ENCODE measurements at places on chromosomes 7 and 10. TPM values are rescaled to one million over a fixed set of nuclear protein-coding genes. Genes with fewer than 3 reads are reported as not detected.

ANKRD2 gene
- total RNA-seq: not detected

AKR1E2 gene
- total RNA-seq: 7.1 TPM

PNLIPRP3 gene
- 13.6 TPM for total RNA-seq

- no peak for DNase-seq
Measured at GRCh38 chr7:40382145-40382544, 247.3 kb downstream of the SUGCT start.

- no peak for DNase-seq
Measured at GRCh38 chr7:69787736-69788431, 189.6 kb downstream of the AUTS2 start.

- DNase-seq: peak; percentile 75
Measured at GRCh38 chr7:156156734-156157408, 344.6 kb upstream of the SHH start.

DNA sequence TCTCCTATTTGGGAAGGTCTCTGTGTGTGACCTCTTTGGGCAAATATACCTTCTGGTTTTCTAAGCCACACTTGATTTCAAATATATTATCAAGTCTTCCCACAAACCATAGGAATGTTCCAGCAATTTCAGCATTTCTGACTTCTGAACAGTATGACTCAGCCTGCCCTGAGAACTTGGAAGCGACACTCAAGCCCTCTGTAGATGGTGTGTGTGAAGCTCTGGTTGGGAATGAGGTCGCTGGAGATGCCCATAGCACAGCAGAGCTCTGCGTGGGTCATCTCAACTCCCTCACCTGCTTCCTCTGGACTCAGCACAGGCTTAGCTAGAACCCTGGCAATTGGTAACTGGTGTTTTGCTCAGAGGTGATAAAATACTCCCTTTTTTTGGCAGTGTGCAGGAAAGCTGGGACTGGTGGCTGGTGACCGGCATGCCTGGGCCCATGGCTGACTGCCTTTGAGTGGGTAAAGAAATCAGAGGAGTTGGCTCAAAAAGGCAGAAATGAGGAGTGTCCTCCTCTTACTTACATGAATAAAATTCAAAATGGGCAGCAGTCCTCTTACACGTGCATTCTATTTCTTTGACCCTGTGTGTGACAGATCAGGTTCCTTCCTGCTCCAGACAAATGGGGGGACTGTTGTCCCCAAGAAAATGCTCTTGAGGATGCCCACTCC, 87.5 kb upstream of the NRP1 start:
- DNase-seq: no peak

DNA sequence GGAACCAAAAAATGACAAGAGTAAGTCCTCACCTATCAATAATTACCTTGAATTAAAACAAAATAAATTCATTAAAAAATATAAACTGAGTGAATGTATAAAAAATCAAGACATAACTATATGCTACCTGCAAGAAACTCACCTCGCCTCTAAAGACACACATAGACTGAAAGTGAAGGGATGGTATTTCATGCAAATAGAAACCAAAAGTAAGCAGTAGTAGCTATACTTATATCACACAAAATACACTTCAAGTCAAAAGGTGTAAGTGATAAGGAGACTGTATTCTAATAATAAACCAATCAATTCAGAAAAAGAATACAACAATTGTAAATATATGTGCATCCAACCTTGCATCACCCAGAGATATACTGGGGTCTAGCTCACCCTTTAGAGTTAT, 332.6 kb downstream of the SH2D4B start:
- no peak for DNase-seq

- no peak for DNase-seq
Measured at GRCh38 chr10:59088912-59089573, 87.4 kb upstream of the PHYHIPL start.

GRCh38 chr7:140621401-140622021, 19.1 kb downstream of the DENND2A start:
- peak; percentile 33 for DNase-seq

- DNase-seq: no peak
Measured at GRCh38 chr7:108054537-108054936, 51.6 kb upstream of the LAMB1 start.

DNA sequence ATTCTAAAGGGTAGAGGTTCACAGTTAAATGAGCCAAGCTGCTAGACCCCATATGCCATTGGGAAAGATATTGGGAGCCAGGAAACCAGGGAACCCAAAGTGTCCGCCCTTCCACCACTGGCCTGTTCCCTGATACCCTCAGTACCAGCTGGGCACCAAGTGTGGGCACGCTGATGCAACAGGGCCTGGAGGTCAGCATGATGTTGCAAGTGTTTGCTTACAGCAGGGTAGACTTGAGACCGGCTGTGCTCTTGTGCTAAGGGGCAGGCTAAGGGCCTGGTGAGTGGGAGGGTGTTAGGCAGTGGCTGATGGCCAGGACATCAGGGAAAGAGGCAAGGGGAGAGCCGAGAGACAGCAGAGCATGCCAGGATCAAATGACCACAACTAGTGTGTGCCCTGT, 21.0 kb upstream of the MYL7 start:
- DNase-seq: no peak

DNA sequence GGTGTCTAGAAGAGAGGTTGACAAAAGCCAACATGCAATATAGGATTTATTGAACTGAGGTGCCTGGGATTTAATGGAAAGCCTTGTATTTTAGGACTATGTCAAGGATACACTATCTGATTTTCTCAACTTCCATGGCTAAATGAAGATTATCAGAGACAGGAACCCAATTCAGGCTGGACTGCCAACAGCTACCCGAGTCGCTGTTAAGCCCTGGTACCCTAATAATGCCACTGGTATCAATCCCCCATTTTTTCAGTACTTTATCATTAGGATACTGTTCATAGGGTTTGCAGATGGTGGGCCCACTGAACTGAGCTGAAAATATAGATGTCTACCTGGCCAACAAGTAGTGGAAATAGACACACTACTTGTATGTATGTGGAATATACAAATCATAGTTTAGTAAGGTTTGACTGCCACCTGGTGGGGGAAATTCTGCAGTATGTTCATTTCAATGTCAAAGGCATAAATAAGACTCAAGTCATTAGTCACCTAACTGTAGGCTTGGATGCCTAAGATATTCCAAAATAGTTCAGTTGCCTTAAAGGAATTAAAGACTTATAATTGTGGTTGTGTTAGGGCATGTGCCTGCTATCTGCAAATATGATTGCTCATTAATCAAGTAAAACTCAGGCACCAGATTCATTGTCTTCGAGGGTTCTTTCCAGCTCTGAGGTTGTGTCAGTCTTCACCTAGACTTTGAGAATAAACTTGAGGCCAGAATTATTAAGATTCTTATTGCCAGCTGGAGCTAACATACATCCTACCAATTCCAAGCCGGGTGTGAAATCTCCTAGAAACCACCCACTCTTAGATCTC, 34.1 kb upstream of the NOBOX start:
- DNase-seq: peak; percentile 78

DNA sequence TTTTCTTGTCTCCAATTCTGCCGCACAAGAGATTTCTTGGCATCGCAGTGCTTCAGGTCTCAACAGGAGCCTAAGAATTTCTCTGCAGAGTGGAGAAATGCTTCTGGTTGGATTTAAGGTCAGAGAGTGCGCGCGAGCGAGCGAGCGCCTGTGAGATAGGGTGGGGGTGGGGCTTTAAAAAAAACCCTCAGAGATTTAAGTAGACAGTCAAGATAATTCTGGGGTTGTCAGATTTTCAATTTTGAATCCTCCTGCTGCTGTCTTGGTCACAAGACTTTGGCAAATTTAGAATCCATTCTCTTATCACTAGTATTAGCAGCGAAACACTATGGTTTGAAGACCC, 49.7 kb downstream of the CPEB3 start:
- DNase-seq: peak; percentile 56

DNA sequence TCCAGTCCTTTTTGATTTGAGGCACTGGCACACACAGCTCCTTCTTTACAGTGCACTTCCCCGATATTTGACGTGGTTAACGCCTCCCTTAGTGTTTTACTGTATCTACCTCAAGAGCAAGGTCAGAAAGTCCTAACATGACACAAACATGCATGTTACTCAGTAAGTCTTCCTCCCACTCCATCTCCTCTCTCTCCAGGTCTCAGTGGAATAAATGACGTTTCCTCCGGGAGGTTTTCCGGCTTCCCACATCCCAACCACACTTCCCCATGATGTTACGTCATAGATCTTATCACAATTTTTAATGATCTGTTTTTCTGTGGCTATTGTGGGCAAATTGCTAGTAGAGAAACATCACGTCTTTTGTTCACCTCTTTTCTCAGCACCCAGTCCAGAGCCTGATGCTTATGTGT, 165.7 kb downstream of the PTPN20 start:
- DNase-seq: no peak

GRCh38 chr10:28593811-28594210, 60.9 kb downstream of the WAC start:
- DNase-seq: no peak

DNA sequence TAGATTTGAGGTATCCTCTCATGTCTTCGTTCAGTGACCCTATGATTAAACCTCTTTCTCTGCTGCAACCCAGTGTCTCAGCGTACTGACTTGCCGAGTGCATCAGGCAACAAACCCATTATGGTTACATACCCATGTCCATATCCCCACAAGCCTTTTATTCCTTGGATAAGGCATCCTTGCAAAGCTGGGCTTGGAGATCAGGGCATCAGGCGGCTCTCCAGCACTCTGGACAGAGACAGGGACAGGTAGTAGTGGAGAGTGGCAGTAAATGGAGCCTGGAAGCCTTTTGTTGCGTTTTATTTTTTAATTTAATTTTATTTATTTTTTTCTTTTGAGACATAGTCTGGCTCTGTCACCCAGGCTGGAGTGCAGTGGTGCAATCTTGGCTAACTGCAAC, 32.0 kb upstream of the NPFFR1 start:
- no peak for DNase-seq

DNA sequence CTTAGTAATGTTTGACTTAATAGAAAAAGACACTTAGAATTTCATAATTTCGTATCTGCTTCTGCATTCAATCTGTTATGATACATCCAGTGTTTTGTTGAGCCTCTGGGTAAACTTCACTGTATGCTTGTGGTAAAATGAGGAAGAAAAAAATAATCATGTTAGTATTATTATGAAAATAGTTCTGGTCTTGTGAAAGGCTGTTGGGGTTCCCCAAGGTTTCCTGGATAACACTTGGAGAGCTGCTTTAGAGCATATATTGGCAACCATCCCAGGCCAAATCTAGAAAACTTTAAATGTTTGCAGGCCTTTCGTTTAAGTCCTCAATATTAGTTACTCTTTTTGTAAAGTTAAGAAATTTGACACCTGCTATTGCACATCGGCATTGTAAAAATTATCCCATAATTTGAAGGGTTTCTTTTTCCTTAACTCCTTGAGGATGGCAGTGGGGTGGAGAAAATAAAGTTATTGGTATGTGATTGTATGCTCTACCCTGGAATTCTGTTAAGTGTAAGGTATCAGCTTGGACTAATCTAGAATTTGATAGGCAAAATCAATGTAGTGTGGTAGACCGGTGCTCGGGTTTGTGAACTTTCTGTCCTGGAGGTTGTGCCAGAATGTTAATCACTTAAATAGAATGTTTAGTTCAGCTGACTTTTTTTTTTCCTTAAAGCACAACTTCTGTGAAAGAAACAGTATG, 54.5 kb downstream of the WAC start:
- DNase-seq: no peak

Data from SK-MEL-5 (cell line).